ENCODE measurements at places on chromosomes 4 and X. TPM values are rescaled to one million over a fixed set of nuclear protein-coding genes. Genes with fewer than 3 reads are reported as not detected.

The SPANXC gene
- not detected for total RNA-seq

The SPANXA2 gene
- not detected for total RNA-seq

The KLF8 gene
- total RNA-seq: 2.1 TPM

The SYP gene
- not detected for total RNA-seq

The PFKFB1 gene
- total RNA-seq: not detected

The FRMD7 gene
- not detected for total RNA-seq

The RHOXF1 gene
- 2.9 TPM for total RNA-seq

The CFAP299 gene
- total RNA-seq: not detected

The NEIL3 gene
- 0.76 TPM for total RNA-seq

The BEX5 gene
- total RNA-seq: not detected

The CTSO gene
- 11.4 TPM for total RNA-seq

DNA sequence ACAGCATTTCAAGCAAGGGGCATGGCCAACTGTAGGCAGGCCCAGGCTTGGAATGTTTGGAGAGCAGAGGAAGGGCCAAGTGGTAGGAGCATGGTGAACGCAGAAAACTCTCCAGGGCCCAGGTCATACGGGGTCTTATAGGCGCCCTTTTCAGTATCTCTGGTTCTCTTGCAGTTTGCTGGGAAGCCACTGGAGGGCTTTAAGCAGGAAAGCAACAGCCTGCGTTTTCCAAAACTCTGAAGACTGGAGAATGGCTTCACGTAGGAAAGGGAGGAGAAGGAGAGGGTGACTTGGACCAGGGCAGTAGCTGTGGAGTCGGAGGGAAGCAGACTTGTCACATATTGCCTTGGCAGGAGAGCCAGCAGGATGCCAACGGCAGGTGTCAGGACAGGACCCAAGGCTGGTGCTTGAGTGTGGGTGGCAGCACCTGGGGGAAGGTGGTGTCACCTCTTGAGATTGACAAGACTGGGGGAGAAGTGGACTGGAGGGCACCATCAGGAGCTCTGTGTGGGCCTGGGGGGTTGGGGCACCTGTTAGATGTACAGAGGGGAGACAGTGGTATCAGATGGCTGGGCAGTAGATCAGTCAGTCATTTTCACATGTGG lies 21.9 kb downstream of the TKTL1 start:
- DNase-seq: no peak
- H3K4me3 ChIP-seq: no peak overlapping the region
- no peaks in the 10 kb centered on the region for H3K4me1 ChIP-seq

- no peaks in the 10 kb centered on the region for H3K36me3 ChIP-seq
- DNase-seq: peak; percentile 50
- no peaks in the 10 kb centered on the region for H3K4me1 ChIP-seq
- H3K27me3 ChIP-seq: no peaks in the 10 kb centered on the region
Observed at GRCh38 chr4:11623726-11624037, 195.0 kb upstream of the HS3ST1 start.

- H3K4me3 ChIP-seq: no peak overlapping the region
- no peak for DNase-seq
- H3K27me3 ChIP-seq: no peaks in the 10 kb centered on the region
- no peak overlapping the region for H3K27ac ChIP-seq
- H3K4me1 ChIP-seq: no peaks in the 10 kb centered on the region
Observed at GRCh38 chrX:13747836-13748235, 13.3 kb downstream of the OFD1 start.

GRCh38 chrX:16897445-16897844 lies 27.3 kb upstream of the RBBP7 start:
- no peaks in the 10 kb centered on the region for H3K27me3 ChIP-seq
- H3K36me3 ChIP-seq: no peaks in the 10 kb centered on the region
- no peak overlapping the region for H3K4me3 ChIP-seq
- H3K4me1 ChIP-seq: no peaks in the 10 kb centered on the region
- H3K27ac ChIP-seq: no peak overlapping the region
- DNase-seq: no peak

- no peaks in the 10 kb centered on the region for H3K36me3 ChIP-seq
- H3K4me3 ChIP-seq: no peak overlapping the region
- DNase-seq: no peak
Observed at GRCh38 chr4:81839347-81840042, 367.8 kb upstream of the RASGEF1B start.

DNA sequence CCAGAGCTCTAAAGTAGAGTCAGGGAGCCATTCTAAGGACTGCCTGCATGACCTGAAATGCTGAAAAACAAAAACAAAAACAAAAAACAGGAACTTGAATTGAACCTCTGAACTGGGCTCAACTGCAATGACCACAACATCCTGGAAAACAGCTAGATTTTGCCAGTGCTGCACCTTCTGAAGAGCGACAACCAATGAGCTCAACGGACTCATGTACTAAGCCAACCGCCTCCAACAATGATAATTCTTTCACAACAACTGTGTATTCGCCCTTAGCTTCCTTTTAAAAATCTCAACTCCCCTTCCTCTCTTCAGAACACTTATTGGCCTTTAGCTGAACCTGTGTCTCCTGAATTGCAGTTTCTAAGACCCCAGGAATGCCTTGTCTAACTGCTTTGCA lies 69.8 kb downstream of the HAUS3 start:
- H3K27ac ChIP-seq: no peak overlapping the region
- H3K4me3 ChIP-seq: no peak overlapping the region
- H3K36me3 ChIP-seq: no peaks in the 10 kb centered on the region
- no peaks in the 10 kb centered on the region for H3K4me1 ChIP-seq

DNA sequence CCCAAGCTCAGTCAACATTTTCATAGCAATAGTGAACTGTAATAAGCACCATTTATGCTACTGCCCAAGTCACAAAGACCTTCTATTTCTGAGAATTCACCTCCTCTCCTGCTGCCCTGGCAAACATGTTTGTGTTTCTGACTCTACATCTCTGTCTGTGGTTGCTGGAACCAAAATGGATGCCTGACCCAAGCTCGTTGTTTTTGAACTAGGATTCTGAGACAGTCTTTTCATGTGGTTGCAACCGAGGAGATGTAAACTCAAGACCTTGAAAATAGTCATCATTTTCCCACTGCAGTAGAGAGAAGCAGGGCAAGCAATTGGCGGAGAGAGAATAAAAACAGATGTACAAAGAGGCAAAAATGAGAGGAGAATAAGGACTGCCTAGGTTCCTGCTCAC lies 160.2 kb downstream of the RAB28 start:
- no peaks in the 10 kb centered on the region for H3K4me1 ChIP-seq
- H3K36me3 ChIP-seq: no peaks in the 10 kb centered on the region
- no peak for DNase-seq
- no peaks in the 10 kb centered on the region for H3K27me3 ChIP-seq

GRCh38 chrX:35439692-35440091 lies 358.4 kb upstream of the MAGEB16 start:
- H3K4me1 ChIP-seq: no peaks in the 10 kb centered on the region
- H3K4me3 ChIP-seq: no peak overlapping the region
- H3K36me3 ChIP-seq: no peaks in the 10 kb centered on the region
- no peak overlapping the region for H3K27ac ChIP-seq

GRCh38 chrX:149521438-149521837 lies 16.3 kb upstream of the IDS start:
- no peak overlapping the region for H3K4me3 ChIP-seq
- no peaks in the 10 kb centered on the region for H3K36me3 ChIP-seq
- no peak for DNase-seq
- no peaks in the 10 kb centered on the region for H3K27me3 ChIP-seq
- no peaks in the 10 kb centered on the region for H3K4me1 ChIP-seq

DNA sequence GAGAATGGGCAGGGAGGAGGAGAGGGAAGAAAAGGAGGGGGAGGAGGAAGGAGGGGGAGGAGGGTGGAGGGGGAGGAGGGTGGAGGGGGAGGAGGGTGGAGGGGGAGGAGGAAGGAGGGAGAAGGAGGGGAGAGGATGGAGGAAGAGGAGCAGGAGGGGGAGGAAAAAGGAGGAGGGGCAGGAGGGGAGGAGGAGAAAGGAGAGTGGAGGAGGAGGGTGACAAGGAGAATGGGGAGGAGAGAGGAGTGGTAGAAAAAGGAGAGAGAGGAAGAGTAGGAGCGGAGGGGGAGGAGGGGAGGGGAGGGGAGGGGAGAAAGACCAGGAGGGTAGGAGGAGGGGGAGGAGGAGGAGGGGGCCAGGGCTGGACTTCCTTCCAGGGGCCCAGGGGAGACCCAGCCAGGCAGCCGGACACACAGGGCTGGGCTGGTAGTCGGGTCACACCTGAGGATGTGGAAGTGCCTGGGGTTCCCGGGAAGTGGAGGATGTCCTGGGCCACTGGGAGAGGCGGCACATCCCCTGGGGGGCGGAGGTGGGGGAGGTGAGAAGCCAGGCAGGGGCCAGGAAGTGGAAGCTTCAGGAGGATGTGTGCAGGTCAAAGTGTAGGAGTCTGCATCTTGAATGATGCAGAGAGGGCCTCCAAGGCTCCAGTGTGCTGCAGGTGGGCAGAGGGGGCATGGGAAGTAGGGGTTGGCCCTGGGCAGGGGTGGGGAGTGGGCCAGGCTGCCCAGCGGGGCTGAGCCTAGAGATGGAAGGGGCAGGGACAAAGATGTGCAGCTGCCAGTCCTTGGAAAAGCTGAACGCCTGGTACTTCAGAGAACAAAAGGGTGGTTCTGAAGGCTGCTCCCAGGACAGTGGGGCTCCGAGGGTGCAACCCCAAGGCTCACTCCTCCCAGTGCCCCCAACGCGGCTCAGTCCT lies 18.8 kb downstream of the IL3RA start:
- DNase-seq: no peak
- H3K27me3 ChIP-seq: no peaks in the 10 kb centered on the region
- no peak overlapping the region for H3K27ac ChIP-seq
- no peaks in the 10 kb centered on the region for H3K4me1 ChIP-seq

- no peak for DNase-seq
- H3K27ac ChIP-seq: peak overlapping the region; percentile 93
- H3K36me3 ChIP-seq: peaks cover 7% of the 10 kb centered on the region
- no peaks in the 10 kb centered on the region for H3K27me3 ChIP-seq
- H3K4me1 ChIP-seq: no peaks in the 10 kb centered on the region
Observed at GRCh38 chr4:38866973-38867477, 581 bp upstream of the FAM114A1 start.

DNA sequence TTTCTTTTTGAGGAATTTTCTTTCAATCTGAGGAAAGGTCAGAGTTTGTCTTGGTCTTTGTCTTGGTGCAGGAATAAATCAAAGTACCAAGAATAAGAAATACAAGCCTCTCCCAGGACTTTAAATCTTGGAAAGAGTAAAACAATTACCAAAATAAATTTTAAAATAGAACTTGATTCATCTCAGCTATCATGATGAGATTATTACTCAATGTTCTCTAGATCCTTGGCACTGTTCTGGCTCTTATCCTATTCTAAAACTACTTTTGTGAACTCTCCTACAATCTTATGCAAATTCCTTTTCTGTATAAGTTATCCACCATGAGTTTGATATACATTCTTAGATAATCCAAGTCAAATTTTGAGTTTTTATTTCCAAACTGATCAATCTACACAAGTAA lies 464.3 kb downstream of the PPARGC1A start:
- H3K4me3 ChIP-seq: no peak overlapping the region
- H3K4me1 ChIP-seq: no peaks in the 10 kb centered on the region
- no peak for DNase-seq
- H3K27me3 ChIP-seq: no peaks in the 10 kb centered on the region

GRCh38 chrX:115419069-115419468 lies 129.6 kb downstream of the LUZP4 start:
- H3K27me3 ChIP-seq: no peaks in the 10 kb centered on the region
- H3K4me1 ChIP-seq: no peaks in the 10 kb centered on the region
- no peaks in the 10 kb centered on the region for H3K36me3 ChIP-seq
- no peak overlapping the region for H3K4me3 ChIP-seq
- no peak overlapping the region for H3K27ac ChIP-seq

DNA sequence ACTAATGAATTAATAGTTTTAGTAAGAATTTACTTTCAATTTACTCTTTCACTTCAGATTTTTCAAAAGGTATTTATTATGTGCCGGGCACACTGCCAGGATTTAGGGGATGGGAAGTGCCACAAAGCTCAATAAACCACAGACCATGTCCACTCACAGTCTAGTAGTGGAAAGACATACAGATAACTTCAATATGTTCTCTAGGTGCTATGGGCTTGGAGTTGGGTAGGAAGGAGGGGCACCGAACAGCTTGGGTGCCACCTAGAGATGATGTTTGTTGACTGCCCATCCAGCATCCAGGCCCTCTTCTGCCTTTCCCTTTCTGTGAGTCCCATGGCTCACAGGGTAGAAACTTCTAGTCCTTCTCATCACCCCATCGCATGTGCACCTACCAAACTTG lies 17.8 kb downstream of the MFAP3L start:
- H3K36me3 ChIP-seq: no peaks in the 10 kb centered on the region
- DNase-seq: no peak
- no peak overlapping the region for H3K4me3 ChIP-seq
- H3K4me1 ChIP-seq: no peaks in the 10 kb centered on the region

DNA sequence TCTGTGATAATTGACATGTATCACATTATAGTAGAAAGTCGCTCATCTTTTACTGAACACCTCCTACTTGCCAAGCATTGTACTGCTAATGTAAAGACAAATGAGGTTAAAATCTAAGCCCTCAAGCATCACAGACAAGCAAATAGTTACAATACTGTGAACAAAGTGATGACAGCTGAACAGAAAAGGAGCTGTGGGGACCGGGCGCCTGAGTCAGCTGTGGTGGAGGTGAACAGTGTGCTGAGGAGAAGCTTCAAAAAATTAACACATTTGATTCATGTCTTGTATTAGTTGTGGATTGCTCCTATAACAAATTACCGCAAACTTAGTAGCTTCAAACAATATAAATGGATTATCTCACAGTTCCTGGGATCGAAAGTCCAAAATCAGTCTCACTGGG lies 124.3 kb downstream of the MAPK10 start:
- no peaks in the 10 kb centered on the region for H3K36me3 ChIP-seq
- H3K4me1 ChIP-seq: no peaks in the 10 kb centered on the region
- H3K27ac ChIP-seq: no peak overlapping the region
- no peaks in the 10 kb centered on the region for H3K27me3 ChIP-seq

DNA sequence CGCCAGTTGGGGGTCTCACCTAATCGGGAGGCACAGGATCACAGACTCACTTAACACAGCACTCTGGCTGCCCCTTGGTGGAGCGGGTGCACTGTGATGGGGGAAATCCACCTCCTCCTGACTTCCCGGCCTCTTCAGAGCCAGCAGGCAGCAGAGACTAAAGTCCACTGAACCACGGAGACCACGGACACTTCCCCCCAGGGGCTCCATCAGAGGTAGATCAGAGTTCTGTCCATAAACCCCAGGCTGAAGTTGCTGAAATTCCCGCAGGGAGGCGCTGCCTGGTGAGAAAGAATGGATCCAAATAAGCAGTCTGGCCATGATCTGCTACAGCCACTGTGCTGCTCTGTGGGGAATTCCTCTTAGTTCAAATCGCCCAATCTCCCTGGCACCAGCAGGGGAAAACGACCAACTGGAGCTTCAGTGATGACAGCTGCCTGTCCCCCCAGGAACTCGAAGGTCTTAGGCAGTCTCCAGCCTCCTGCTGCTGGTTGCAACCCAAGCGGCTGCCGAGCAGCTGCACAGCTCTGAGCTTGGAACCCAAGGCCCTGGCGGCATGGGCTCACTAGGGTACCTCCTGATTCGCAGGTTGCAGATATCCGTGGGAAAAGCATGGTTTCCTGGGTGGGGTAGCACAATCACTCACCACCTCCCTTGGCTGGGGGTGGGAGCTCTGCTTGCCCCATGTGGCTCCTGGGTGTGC lies 106.9 kb upstream of the DCAF12L2 start:
- no peaks in the 10 kb centered on the region for H3K4me1 ChIP-seq
- no peak for DNase-seq
- no peaks in the 10 kb centered on the region for H3K27me3 ChIP-seq
- no peak overlapping the region for H3K27ac ChIP-seq
- no peak overlapping the region for H3K4me3 ChIP-seq

- peaks cover 2% of the 10 kb centered on the region for H3K4me1 ChIP-seq
- H3K4me3 ChIP-seq: no peak overlapping the region
Observed at GRCh38 chr4:42633605-42634388, 23.1 kb downstream of the ATP8A1 start.
